MCF 10A (cell line): ENCODE measurements at places on chromosomes 3 and 15.
A peak's percentile ranks its signal among the peaks of the same experiment; 100 is the strongest.

GRCh38 chr3:67551361-67552016 lies 102.9 kb downstream of the SUCLG2 start:
- no peak for DNase-seq

GRCh38 chr15:88255087-88255483 lies 1.5 kb downstream of the NTRK3 start:
- DNase-seq, result no peak

DNA sequence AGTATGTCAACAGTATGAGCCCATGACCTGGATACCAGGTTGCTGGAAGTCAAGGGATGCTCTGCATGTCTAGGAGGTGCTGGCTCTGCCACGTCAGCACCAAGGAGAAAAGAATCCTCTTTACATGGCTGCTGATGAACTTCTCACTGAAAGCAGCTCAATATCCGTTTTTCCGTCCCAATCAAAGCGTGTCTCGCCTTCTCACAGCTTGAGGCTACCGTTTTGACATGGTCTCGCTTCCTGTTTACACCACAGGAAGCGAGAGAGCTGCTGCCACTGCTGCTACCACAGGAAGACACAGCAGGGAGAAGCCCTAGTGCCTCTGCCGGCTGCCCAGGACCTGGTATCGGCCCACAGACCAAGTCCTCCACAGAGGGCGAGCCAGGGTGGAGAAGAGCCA lies 27.3 kb downstream of the STARD5 start:
- DNase-seq, result peak; percentile 48

GRCh38 chr15:58686286-58686685 lies 63.2 kb downstream of the ADAM10 start:
- no peak for DNase-seq

DNA sequence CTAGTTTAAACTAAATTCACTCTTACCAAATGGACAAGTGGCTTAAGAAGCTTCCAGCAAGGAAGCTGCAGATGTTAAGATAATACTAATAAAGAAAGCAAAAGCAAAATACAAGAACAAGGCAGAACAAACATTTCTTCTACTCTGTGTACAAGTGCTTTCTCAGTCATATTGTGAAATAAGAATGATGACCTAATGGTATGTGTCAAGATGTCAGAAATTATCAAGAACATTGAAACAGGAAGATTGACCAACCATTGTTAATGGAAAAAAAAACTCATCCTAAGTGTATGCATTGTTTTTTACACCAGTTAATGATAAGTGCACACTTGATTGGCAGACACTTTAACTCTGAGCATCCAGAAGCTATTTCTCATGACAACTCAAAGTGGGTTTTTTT lies 65.4 kb upstream of the P2RY1 start:
- DNase-seq, result peak; percentile 38

- no peak for DNase-seq
Measured at GRCh38 chr3:116301422-116301821, 143.9 kb downstream of the LSAMP start.

GRCh38 chr3:32452009-32452408 lies 50.6 kb downstream of the CMTM6 start:
- DNase-seq, result no peak

GRCh38 chr3:127081001-127081720 lies 98.2 kb downstream of the PLXNA1 start:
- no peak for DNase-seq

GRCh38 chr15:70530503-70530902 lies 232.9 kb downstream of the UACA start:
- no peak for DNase-seq

GRCh38 chr3:71640331-71640983 lies 56.9 kb upstream of the FOXP1 start:
- no peak for DNase-seq

DNA sequence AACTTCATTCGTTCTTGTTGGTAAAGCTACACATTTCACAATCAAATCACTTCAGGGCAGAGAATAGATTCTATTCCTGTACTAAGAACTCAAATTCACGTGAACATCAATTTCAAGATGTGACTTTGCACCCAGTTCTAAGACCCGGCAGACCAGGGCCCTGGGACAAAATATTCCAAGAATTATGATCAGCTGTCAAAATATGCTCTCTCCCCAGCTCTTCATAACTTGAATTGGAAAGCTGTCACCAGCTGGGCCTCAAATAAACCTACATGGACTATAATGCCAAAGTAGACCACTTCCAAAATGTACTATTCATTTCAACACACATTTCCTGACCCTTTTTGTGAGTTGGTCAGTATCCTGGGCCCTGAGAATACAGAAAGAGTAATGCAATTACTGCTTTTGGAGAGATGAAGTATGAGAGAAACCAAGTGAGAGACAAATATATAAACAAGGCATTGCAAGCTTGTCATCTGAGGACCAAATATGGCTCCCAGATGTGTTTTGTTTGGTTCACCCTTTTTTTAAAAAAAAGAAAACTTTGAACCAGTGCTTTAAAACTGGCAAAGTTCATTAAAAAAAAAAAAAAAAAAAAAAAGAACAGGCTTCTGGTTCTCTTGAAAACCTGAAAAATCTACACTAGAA lies 14.9 kb downstream of the MAGI1 start:
- DNase-seq, result no peak

GRCh38 chr3:108495717-108496116 lies 14.7 kb downstream of the MYH15 start:
- no peak for DNase-seq

GRCh38 chr3:172094621-172095557 lies 55.5 kb downstream of the FNDC3B start:
- DNase-seq, result no peak

- DNase-seq, result peak; percentile 79
Measured at GRCh38 chr15:58070801-58071418, 5.4 kb upstream of the ALDH1A2 start.

GRCh38 chr3:23623844-23624243 lies 181.9 kb upstream of the UBE2E1 start:
- DNase-seq, result no peak

- no peak for DNase-seq
Measured at GRCh38 chr3:115503394-115503793, 119.9 kb upstream of the GAP43 start.

- peak; percentile 85 for DNase-seq
Measured at GRCh38 chr3:171306631-171307030, 153.6 kb downstream of the TNIK start.

GRCh38 chr3:72376956-72377710 lies 471.1 kb downstream of the SHQ1 start:
- DNase-seq, result no peak

DNA sequence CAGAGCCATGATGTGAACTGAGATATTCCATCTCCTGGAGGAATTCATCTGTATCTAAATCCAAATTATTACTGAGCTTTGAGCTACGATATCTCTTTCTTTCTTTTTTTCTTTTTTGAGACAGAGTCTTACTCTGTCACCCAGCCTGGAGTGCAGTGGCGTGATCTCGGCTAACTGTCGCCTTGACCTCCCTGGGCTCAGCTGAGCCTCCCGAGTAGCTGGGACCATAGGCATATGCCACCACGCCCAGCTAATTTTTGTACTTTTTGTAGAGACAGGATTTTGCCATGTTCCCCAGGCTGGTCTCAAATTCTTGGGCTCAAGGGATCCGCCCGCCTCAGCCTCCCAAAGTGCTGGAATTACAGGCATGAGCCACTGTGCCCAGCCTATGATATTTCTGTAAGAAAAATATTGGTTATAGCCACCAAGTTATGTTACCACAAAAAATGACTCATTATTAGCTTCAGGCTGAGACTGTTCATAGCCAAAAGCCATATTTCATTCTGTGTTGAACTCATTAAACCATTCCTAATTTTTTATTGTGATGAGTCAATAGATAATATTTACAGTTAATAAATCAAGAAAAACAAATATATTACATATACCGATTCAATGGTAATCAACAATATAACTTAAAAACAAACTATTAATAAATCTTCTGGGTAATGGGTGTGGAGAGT lies 27.1 kb upstream of the SLC30A4 start:
- DNase-seq, result peak; percentile 21

- no peak for DNase-seq
Measured at GRCh38 chr3:72289692-72290071, 504.7 kb upstream of the PROK2 start.

DNA sequence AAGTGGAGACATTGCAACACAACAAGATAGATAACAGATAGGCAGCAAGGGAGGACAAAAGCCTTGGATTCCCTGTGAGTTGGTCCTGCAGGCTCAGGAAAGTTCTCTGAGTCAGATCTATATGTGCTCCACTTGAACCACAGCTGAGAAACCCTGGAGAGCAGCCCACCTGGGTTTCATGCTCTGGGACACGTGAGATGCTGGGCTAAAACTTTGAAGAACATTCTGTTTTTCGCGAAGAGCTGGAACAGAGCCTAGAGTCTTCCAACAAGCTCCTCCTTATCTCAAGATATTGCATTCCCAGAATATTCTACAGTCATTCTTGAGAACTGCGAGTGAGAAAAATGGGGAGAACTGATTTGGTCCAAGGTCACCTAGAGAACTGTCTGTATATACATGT lies 583.0 kb upstream of the ROBO1 start:
- no peak for DNase-seq

GRCh38 chr3:14329116-14329830 lies 73.1 kb upstream of the SLC6A6 start:
- peak; percentile 50 for DNase-seq

- peak; percentile 93 for DNase-seq
Measured at GRCh38 chr3:138112362-138112761, 3.0 kb downstream of the DZIP1L start.

GRCh38 chr3:14307656-14308302 lies 94.6 kb upstream of the SLC6A6 start:
- no peak for DNase-seq
